ENCODE measurements at places on chromosomes 4 and X.

- no peak for DNase-seq
Measured at GRCh38 chrX:114500622-114501021, 83.3 kb upstream of the HTR2C start.

DNA sequence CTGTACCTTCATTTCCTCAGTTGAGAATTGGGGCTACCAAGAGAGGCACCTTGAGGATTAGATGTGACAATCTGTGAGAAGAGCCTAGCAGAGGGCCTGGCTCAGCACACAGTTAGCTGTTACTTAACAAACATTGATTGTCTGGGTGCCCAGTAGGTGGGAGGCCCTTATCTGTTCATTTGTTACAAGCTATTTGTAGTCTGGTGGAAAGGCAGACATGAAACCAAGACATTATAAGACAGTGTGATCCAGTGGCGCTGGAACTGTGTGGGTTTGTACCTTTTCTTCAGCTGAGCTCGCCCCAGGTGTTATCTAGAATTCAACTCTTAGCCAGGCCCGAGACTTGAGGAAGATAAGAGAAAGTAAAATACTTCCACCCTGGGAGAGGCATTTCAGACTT is 16.9 kb downstream of the AKAP4 start:
- no peak for DNase-seq

- DNase-seq: no peak
Measured at GRCh38 chrX:153793291-153793690, 884 bp downstream of the IDH3G start.

DNA sequence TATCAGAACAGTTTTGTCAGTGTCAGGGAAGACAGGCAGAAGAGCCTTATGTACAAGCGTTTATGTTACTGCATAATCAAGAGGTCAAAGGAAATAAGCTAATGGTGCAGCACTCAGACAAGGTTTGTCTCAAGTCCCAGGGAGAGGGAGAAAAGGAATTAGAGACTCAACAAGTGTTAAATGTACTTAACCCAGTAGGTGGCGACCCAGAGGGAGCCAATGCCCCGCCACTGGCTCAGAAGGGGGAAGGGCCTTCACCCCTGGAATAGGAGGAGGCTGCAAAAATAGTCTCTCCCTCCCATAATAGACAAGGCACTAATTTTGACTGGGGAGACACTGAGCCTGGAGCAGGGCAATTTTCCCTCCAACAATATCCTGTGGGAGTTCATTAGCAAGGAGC is 14.1 kb upstream of the PAPSS1 start:
- no peak for DNase-seq

DNA sequence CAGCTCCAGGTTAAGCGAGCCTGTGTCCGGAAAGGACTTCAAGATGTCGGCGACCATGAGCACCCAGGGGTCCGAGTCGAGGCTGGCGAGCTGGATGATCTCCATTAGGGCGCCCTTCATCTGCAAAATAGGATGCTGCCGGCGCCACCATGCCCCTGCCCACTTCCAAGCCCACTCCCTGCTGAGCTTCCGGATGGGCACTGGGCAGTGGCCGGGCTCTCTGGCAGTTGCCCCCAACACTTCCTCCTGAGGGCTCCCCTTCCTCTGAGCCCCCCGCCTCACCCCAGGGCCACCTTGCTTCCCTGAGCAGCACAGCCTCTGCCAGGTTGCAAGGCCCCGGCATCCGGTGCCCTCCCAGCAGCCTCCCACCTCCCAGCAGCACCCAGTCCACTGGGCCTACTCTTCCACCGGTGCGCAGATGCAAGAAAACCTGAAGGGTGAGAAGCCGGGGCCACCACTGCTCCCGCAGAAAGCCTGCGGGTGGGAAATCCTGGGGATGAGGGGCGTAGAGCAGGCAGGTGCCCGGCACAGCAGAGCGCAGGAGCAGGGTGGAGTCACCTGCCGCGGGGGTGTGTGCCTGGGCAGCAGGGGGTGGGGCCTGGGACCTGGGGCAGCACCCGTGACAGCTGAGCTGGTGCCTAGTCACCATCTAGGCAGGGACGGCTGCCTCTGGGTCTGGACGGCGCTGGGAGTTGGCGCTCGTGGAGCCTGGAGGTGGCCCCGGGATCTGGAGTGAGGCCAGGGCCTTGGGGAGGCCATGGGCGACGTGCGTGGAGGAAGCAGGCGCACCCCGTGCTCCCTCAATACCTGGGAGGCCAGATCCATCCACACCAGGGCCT is 17.0 kb downstream of the NELFA start:
- no peak for DNase-seq

GRCh38 chr4:38724475-38724808 is 58.3 kb downstream of the TLR10 start:
- no peak for DNase-seq

DNA sequence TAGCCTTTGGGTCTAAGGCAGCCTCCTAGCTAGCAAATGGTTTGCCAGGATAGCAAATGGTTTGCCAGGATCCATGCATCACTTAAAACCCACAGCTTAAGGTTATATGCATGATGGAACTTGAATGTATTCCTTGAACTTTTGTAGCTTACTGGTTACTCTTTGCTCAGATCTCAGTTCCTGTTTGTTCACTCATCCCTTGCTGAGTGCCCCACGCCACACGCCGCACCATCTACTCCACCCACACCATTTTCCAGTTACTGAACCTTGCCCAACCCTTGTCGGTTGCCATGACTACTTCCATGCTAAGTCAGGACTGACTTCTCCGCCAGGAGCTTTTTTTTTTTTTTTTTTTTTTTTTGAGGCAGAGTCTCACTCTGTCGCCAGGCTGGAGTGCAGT is 29.5 kb upstream of the XIAP start:
- DNase-seq: no peak

DNA sequence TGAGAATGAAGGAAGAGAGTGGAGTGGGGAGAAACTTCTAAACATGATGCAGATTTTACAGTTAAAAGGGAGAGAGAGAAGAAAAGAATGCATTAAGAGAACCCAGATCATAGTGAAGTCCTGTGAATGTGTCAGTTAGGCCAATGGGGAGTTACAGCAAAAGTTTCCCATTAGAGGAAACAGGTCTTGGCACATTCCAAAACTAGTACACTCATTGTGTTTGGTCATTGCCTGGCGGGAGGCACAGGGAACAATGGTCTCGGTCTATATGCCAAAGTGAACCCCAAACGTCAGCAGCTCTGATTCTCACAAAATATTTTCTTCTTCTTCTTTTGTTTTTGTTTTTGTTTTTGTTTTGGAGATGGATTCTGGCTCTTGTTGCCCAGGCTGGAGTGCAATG is 284.5 kb upstream of the CTSO start:
- DNase-seq: no peak

- no peak for DNase-seq
Measured at GRCh38 chr4:61500883-61501282, 300.8 kb downstream of the ADGRL3 start.

DNA sequence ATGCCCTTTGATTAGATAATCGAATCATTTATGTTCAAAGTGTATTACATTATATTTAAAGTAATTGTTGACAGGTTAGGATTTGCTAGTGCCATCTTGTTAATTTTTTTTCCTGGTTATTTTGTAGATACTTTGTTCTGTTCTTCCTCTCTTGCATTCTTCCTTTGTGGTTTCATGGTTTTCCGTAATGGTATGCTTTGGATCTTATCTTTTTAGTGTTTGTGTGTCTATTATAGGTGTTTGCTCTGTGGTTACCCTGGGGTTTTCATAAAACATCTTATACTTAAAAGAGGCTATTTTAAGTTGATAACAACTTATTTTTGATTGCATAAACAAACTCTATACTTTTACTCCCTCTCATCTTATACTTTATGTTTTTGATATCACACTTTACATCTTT is 108.2 kb upstream of the SRD5A3 start:
- DNase-seq: no peak
